Omental fat pad (tissue), 4 donors: ENCODE measurements at places on chromosomes 3 and 15.

- no peak for DNase-seq
These were observed 12.3 kb upstream of the SPATA12 start for GRCh38 chr3:57048052-57048671.

- DNase-seq = no peak
These were observed 573.0 kb downstream of the TUSC7 start for GRCh38 chr3:117282566-117282965.

DNA sequence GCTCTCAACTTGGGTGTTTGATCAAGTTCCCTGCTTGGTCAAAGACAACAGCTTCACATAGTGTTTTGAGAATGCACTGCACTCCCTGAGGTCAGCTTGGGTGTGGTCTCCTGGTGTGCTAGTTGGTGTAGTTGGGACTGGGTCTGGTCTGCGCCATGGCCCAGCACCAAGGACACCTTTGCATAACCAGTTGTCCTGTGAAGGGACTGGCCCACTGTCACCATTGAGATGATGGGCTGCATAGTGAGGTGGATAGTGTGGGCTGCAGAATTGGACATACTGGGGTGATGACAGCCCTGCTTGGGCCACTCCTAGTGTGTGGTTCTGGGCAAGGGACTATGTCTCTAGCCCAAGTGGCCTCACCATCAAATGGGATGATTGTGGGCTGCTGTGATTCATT, 9.5 kb downstream of the RPSA start:
- DNase-seq = no peak

GRCh38 chr3:153577059-153577736, 415.2 kb downstream of the RAP2B start:
- no peak for DNase-seq

GRCh38 chr3:20458994-20459716, 273.1 kb upstream of the SGO1 start:
- DNase-seq = no peak

- no peak for DNase-seq
These were observed 58.2 kb downstream of the FGD5 start for GRCh38 chr3:14876921-14877333.

DNA sequence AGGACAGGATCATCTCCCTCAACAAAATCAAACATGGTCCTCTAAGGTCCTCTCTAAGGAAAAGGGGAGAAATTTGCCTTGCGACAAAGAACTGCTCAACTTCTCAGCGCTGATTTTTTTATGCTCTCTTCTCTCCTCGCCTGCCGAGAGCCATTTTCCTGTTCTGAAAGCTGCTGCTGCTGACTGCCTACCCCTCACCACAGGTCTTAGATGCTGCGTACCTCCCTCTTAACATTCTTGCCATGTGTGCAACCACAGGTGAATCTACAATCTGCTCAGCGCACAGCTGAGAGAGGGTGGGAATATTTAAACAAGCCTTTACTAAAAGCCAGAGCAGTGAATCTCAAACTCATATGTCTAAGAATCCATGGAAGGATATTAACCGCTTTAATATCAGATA, 210.7 kb downstream of the SSR3 start:
- DNase-seq = no peak

- DNase-seq = no peak
These were observed 103.5 kb upstream of the SMAD3 start for GRCh38 chr15:66961901-66962300.
